ENCODE measurements at places on chromosomes 1 and 21. TPM values are rescaled to one million over a fixed set of nuclear protein-coding genes. Genes with fewer than 3 reads are reported as not detected.
A peak's percentile ranks its signal among the peaks of the same experiment; 100 is the strongest.

Gene SPATA17
- 1.7 TPM for total RNA-seq

Gene TGFB2
- 12.6 TPM for total RNA-seq

Gene EPHA2
- 50.8 TPM for total RNA-seq

Gene TEDDM1
- not detected for total RNA-seq

Gene PTAFR
- total RNA-seq, result 0.89 TPM

Gene USP25
- total RNA-seq, result 26.5 TPM

Gene LRP8
- 26.9 TPM for total RNA-seq

Gene PEF1
- 126 TPM for total RNA-seq

DNA sequence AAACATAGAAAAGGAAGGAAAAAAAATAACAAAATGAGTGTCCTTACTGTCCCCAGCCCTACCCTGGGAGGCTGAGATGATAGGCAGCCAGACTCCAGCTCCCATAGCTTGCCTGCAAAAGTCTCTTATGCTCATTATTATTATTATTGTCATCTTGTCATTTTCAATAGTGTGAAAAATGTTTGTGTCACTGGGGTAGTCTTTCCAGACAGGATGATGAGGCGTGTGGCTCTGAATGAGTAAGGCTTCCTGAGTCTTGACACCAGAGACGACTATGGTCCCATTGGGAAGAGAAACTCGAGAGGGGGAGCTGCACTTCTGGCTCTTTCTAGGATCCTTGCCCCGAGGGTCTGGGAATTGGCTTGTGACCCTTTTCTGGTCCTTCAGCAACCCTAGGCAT lies 1.1 kb upstream of the CYB561D1 start:
- DNase-seq, result no peak

DNA sequence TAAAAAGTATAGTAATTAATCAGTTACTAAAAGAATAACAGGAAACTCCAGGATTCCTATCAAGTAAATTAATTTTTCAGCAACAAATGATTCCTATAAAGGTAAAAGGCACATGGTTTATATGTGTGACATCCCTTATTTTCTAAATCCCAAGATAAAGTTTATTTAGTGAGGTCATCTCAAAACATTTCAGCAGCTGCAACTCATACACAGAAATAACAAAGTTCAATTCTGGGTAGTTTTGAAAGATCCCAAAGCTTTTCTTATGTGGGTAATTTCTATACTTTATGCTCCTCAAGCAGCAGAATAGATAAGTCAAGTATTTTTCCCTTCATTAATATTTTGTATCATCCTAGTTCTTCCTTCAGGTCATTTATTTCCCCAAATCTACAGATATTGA lies 117.7 kb downstream of the EIF4G3 start:
- DNase-seq, result no peak

GRCh38 chr1:9621032-9621431 lies 30.5 kb upstream of the PIK3CD start:
- DNase-seq, result no peak

GRCh38 chr1:213075725-213076124 lies 24.7 kb downstream of the RPS6KC1 start:
- no peak for DNase-seq

DNA sequence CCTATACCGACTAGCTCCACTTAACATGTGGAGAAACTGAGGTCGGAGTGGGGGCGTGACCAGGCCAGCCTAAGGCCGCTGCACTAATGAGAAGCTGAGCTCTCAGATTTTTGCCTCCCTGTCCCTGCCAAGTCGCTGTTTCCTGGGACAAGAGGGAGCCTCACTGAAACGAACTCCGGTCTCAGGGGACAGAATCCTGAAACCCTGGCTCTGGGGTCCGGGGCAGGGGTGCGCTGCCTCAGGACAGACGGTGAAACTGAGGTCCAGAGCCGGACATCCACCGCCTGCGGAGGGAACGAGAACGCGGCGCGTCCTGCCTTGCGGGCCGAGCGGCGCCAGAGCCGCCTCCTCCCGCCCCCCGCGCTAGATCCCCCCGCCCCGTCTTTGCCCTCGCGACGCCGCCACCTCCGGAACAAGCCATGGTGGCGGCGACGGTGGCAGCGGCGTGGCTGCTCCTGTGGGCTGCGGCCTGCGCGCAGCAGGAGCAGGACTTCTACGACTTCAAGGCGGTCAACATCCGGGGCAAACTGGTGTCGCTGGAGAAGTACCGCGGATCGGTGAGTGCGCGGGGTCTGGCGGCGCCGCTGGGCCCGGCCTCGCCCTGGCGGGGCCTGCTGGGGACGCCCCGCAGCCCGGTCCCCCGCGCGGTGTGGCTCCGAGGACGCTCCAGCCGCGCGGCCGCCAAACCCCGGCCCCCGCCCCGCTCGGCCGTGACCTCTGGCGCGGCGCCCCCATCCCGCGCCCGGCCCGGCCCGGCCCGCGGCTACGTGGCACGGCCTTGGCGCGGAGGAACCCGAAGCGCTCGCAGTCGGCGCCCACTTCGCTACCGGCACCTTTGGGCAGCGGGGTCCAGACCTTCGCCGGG lies at the start of gene GPX7:
Gene GPX7 (plus strand): TSS at position 381 of the 865 bp plus-strand sequence. CDS start 39 bp downstream, at position 420.
- peak; percentile 59 for DNase-seq

- peak; percentile 63 for DNase-seq
Observed at GRCh38 chr1:53655931-53656746, 82.8 kb downstream of the GLIS1 start.

DNA sequence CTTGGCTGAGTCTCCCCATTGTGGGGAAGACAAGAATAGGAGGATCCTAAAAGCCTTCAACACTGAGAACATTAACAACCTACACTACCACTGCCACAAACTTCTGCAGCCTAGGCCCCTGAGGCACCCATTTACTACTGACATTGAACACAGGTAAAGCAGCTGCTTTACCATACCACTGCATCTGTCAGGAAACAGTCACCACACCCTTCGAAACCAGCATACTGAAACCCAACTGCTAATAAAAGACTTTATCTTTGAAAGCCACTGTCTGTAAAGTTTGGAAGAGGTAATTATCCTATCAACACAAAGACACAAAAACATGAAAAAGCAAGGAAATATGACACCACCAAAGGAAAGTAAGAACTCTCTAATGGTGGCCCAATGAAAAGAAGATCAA lies 7.4 kb downstream of the IFNAR1 start:
- DNase-seq, result no peak

DNA sequence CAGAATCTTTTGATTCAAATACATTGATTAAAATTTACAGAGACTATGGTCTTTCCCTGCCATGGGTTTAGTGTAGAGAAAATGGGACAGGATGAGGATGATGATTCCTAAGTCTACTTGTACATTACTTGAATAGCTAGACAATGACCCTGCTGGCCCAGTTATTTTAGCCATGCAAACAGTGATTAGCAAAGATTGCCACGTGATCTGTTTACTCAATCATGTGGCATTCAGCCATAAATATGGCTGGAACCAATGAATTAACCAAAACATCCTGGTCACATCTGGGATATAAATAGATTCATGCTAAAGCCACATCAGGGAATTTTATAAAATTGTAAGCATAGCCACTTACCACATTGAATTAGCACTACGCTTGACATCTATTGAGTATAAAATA lies 167.3 kb downstream of the PBX1 start:
- no peak for DNase-seq

- no peak for DNase-seq
Observed at GRCh38 chr1:24425441-24425840, 9.8 kb downstream of the NIPAL3 start.

- no peak for DNase-seq
Observed at GRCh38 chr1:29504196-29504595, 267.9 kb downstream of the PTPRU start.

DNA sequence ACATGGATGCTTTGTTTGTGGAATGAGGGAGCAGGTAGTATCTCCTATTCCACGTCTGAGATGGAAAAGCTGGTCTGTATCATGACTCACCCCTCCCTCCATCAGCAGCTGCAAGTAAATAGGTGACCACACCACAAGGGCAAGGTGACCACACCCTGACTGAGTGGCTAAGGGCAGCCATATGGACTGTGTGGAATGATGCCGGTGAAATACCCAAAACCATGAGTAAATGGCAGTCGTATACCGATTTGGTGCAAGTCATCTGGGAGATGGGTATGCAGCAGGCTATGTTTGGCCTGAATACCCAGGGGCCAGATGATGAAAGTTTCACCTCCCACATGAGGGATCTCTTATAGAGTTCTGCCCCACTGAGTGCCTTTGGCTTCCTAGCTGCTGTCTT lies 15.8 kb upstream of the UBE2U start:
- DNase-seq, result peak; percentile 23

DNA sequence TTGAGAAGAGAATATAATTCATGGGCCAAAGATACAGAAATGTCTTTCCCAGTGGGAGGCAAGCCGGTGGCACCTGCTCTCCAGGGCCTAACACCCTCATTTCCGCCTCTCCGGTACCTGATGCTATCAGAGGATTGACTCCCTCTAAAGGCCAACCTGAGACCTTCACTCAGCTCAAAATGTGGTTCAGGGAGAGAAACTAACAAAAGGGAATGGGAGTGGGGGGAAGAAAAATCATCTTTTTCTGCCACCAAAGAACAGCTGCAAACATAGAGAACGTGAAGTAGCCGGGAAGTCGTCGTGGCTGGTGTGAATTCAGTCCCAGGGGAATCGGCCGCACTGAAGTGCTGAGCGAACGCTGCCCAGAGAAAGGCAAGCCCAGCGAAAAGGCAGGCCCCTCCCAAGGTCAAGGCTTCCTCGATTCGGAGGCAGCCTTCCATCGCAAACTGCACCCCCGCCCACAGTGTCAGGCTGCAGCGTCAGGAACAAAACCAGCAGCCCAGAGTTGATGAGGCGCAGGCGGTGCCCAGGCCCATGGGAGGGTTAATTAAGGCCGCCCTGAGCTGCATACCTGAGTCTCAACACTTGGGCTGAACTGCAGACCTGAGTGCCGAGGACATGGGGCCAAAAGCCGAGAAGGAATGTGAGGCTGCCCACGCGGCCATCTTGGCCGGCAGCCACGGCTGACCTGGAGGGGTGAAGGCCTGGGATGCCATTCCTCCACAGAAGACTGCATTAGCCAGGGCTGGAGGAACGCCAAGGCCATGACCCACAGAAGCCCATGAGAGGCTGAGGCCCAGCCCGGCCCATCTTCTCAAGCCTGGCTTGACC lies 160.2 kb downstream of the PSMG1 start:
- no peak for DNase-seq

GRCh38 chr1:153661111-153661708 lies 2.7 kb downstream of the SNAPIN start:
- peak; percentile 36 for DNase-seq

- peak; percentile 34 for DNase-seq
Observed at GRCh38 chr1:188669728-188670382, 1807.8 kb downstream of the BRINP3 start.

GRCh38 chr1:55063577-55063942 lies 24.2 kb downstream of the PCSK9 start:
- DNase-seq, result no peak

DNA sequence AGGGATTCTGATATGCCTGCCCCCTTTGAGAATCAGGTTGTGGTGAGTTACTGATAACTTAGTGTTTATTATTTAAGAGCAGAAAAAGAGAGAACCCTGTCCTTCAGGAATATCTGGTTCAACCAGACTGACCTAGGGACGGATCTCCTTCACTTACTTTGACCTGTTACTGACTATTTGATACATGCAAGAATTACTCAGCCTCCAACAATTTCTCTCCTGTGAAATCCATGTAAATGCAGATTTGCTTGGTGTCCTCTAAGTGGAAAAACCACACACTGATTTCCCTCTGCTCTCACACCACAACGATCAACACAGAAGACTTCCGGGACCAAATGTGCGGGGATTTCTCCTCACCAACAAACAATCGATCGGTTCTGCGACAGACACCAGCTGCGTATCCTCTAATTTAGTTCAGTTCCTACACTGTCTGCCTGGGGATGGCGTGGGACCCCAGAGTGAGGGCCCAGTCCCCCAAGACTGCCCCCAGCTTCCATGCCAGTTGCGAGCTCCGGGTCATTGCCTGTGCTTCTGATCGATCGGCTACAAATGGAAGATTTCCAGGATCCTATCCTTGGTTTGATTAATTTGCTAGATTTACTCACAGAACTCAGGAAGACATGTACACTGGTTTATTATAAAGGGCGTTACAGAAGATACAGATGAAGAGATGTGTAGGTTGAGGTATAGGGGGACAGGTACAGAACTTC lies 51.7 kb downstream of the BACE2 start:
- no peak for DNase-seq

GRCh38 chr1:43974443-43975248 lies at the start of gene ATP6V0B:
Gene ATP6V0B, plus strand, starts transcription at chr1:43974960. Its CDS starts 81 bp downstream, at chr1:43975041.
- DNase-seq, result peak; percentile 98

DNA sequence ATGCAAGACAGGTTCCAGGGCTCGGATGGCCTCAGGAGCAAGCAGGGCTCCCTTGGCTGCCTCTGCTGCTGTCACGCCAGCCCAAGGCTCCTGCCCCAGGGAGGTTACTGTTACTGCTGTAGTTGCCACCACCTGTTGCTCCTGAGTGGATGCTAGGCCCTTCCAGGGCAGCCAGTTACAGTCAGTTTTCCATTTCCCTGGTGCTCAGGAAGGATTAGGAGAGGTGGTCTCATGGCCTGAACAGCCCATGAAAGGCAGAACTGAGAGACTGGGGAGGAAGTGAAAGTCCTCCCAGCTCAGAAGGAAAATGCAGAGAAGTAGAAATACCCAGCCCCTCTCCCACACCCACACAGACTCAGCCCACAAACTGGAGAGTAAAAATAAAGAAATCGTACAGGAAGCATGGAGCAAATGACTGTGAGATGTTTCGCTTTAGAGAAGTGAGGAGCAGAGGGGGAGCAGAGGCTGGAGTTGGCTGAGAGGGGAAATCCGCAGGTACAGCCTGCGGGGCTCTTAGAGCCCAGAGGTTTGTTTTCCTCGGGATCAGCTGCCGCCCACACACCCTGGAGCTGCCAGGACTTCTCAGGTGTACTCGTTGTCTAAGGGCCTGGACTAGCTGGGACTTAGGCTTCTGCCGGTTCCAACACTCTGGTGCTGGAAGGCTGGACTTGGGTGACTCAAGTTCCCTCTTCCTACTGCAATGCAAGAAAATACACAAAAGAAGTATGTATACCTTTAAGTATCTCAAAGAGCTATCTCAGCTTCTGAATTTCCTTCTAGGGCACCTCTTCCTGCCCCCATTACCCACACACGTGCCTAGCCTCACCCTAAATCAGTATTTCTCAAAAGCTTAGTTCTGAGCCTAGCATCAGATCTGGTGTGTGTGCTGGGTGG lies 2.3 kb downstream of the IL6R start:
- DNase-seq, result no peak

DNA sequence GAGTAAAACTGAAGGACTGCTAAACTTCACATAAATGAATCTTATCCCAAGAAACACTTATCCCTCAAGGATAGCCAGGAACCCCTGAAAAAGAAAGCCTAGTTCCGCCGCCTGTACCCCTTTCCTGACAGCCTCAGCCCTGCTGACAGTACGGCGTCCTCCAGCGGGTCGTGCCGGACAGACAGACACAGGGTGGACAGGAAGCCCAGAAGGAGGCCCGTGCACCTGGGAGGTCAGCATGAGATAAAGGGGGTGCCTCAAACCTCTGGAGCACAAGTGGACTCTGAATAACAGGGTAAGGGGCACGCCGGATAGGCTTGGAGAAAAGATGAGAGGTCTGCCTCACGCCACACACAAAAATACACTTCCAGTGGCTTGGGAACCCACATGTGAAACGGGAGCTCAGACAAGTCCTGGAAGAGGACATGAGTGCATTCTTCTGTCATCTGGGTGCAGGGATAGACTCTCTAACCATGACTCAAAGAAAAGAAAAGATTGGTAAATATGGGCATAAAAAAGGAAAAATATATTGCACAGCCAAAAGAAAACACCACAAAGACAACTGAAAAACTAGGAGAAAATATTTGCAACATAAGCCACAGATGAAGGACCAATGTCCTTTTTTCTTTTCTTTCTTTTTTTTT lies 17.3 kb upstream of the ADARB1 start:
- no peak for DNase-seq

- DNase-seq, result no peak
Observed at GRCh38 chr1:166029196-166029945, 137.4 kb downstream of the FAM78B start.
